Esophagus squamous epithelium (tissue), 5 donors: ENCODE measurements at places on chromosomes 6 and 20.

DNA sequence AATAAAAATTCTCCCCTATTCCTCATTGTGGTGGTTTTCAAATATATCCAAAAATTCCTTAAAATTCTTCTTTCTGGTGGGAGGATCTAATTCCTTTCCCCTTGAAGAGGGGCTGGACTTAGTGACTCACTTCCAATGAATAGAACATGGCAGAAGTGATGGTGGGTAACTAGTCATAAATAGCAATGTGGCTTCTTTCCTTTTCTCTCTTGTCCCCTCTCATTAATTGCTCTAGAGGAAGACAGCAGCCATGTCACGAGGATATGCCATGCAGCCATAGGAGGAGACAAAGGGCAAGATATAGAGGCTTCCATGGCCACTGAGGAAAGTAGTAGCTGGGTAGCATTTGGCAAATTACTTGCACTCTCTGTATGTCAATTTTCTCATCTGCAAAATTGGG, 5.9 kb downstream of the VNN2 start:
- no peak for DNase-seq

DNA sequence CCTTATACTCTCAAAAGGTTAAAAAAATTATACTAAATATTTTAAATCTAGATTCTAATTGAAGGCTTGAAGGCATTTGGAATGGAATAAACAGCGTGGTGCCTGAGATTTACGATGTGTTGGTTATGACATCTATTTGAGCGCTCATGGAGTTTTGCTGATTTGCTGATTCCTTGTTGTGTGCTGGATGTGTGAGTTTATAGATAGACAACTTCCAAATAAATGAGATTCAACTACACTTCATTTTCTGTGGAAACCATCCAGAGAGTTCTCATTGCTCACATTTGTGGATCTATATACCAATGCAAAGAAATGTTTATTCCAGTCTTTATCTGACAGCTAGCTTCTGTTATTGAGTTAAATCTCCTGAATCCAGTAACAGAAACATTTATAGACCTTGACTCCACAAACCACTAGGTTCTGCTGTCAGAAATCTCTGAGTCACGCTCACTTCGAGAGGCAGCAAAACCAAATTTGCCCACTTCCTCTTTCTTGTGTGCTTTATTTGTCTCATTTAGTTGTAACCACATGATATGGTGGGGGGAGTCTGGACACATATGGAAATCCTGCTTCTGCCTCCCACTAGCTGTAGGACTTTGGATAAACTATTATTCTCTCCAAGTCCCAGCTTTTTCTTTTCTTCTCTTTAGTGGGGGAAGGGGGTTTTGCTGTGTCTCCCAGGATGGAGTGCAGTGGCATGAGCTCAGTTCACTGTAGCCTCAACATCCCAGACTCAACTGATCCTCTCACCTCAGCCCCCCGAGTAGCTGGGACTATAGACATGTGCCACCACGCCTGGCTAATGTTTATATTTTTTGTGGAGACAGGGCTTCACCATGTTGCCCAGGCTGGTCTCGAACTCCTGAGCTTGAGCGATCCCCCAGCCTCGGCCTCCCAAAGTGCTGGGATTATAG, 54.5 kb downstream of the IPCEF1 start:
- no peak for DNase-seq

DNA sequence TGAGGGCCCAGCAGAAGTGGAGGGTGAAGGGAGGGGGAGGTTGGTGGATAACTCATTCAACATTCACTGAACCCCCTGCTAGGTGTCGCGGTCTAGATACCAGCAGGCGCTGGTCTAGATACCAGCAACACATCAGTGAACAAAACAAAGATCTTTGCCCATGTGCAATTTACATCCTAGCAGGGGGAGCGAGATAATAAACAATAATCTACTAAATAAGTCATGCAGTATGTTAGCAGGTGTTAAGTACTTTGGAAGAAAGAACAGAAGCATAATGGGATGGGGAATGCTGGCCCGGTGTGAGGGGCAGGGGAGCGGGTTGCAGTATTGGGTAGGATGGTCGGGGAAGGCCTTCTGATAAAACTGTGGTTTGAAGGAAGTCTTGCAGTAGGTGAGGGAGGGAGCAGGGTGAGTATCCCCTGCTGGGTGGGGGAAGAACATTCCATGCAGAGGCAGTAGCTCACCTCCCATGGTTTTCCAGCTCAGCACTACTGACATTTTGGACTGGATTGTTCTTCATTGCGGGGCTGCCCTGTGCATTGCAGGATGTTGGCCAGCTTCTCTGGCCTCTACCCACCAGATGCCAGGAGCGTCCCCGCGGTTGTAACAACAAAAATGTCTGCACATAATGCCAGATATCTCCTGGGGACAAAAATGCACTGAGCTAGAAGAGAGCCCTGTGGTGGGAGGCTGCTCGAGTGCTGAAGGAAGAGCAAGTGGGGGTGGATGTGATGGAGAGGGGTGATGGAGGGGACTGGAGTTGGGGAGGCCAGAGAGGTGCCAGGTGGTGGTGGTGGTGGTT, 117.3 kb downstream of the TOX2 start:
- no peak for DNase-seq

GRCh38 chr6:68639211-68639610, 4.1 kb downstream of the ADGRB3 start:
- no peak for DNase-seq

- DNase-seq, result no peak
Measured at GRCh38 chr6:122399055-122399347, 451 bp upstream of the HSF2 start.

DNA sequence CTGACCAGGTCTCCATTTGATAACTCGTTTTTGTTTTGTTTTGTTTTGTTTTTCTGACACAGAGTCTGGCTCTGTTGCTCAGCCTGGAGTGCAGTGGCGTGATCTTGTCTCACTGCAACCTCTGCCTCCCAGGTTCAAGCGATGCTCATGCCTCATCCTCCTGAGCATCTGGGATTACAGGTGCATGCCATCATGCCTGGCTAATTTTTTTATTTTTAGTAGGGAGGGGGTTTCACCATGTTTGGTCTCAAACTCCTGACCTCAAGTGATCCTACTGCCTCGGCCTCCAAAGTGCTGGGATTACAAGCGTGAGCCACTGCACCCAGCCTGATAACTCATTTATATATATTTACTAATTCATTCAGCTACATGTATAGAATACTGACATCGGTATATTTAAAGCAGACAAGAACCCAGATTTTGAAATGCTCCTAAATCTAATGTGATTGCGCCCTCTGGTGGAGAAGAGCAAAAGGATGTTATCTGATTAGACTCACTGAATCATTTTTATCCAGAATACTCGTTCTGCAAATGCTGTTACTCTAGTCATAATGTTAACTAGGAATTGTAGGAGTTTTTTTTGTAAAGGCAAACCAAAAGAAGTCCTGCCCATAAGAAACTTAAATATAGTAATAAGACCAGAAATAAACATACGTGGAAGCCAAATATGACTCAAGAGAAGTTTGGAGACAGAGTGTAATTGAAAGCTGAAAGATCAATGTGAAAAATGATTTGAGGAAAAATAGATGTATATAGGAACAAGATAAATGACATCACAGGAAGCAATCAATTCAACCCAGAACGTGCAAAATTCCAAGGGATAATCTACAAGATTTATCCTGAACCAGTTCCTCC, 5.3 kb upstream of the COL12A1 start:
- DNase-seq, result no peak

DNA sequence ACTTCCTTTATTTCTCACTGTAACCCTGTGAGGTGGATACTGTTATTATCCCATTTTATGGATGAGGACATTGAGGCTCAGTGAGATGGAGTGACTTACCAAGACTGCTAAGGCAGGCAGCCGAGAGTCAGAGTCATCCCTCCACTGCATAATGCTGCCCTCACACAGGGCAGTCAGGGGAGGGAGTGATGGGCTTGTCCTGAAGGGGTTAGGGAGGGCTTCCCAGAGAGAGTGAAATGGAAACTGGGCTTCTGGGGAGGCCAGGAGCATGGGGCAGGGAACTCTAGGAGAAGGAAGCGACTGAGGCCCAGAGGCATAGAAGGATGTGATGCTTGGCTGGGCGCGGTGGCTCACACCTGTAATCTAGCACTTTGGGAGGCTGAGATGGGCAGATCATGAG, 31.1 kb downstream of the TM9SF4 start:
- DNase-seq, result no peak

GRCh38 chr6:44270526-44271405, 516 bp downstream of the TMEM151B start:
- no peak for DNase-seq

DNA sequence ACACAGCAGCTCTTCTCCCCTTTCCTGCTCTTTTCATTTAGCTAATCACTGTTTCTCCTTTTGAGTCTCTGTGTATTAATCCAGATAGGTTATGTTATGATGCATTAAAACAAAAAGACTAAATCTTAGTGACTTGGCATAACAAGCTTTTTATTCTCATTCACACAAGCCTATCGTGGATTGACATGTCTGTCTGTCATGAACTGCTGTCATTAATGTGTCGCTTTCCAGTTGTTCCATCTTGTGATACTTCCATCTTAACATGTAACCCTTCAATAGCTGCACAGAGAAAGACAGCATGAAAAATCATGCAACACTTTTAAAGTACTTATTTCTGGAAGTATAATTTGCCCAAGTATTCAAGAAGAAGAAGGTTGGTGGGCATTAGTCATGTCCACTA, 128.7 kb downstream of the GRIK2 start:
- no peak for DNase-seq

DNA sequence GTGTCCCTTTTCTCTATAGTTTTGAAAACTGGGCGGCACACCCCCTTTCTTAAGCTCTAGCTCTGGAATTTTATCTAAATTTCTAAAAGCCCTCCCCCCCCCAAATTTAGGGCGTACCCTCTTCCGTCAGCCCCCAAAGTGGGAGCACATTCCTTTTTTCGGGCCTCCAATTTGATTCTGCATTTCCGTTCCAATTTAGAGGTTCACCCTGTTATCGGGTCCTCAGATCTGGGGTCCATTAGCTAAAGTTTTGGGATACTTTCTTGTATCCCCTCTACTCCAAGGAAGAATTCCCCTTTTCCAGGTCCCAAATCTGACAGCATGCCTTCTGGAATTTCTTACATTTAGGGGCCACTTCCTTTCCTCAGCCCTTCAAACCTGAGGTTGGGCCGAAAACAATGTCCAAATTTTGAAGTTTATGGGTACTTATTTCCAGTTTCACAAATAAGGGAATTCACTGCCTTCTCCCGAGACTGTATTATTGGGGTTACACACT, 796 bp downstream of the PHF20 start:
- no peak for DNase-seq

GRCh38 chr6:34581561-34581920, 25.4 kb upstream of the SPDEF start:
- no peak for DNase-seq

- no peak for DNase-seq
Measured at GRCh38 chr6:10409233-10409721, 5.6 kb downstream of the TFAP2A start.

DNA sequence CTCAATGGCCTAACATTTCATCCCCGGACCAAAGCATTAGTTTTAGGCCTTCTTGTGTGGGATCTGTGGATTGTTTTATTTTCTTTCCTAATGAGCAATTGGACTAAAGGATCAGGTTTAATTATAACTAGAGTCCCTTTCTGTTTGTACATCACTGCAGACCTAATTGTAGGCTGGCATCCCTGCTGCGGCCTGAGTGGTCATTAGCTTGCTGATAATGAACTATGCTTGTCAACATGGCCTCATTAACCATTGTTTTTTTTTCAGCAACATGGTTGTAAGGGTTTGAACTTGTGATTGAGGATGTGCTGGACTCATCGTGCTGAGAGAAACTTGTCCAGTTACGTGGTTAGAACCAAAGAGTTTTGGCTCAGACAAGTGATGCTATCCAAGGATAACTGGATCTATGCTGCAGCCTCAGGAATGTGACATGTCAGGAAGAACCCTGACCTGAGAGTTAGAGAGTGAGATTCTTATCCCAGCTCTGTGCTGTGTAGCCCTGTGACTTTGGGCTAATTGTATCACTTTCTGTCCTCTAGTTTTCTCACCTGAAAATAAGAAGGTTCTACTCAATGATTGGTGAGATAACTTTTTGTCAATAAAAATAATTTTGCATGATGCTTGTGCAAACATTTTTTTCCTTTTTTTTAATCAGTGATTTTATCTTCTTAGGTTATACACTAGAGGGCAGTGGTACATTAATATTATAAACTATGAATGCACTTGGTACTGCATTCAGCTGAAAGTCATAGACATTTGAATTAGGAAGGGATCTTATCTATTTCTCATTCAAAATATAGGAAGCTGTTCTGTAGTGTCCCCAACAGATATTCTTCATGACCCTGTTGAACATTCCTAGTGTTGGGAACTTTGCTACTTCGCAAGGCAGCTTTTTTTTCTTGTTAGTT, 140.9 kb downstream of the RNF144B start:
- DNase-seq, result no peak

GRCh38 chr20:49534255-49534712, 33.7 kb downstream of the PTGIS start:
- no peak for DNase-seq

DNA sequence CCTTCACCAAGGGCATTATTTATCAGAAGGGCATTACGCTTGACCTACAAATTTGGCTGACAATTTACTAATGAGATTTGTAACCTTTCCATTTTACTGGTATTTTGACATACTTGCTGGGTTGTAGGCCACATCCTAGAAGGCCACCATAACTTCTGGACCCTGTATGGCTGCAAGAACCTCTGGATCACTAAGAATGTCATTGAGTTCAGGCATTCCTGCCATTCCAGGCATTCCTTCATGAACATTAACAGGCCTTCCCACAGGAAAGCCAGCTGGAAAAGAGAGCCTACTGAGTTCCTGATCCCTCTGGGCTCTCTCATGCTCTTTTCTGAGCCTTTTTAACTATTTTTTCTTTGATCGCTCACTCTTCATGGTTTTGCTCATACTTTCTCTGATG, 28.4 kb upstream of the SLC35A1 start:
- DNase-seq, result no peak

GRCh38 chr6:150128425-150128824, 14.4 kb upstream of the PPP1R14C start:
- no peak for DNase-seq

GRCh38 chr6:157249826-157250225, 73.5 kb downstream of the TMEM242 start:
- DNase-seq, result no peak
